ENCODE measurements at places on chromosomes 16 and 17.

GRCh38 chr16:740459-740763 lies 386 bp downstream of the CIAO3 start:
- no peak for DNase-seq

- DNase-seq = no peak
Observed at GRCh38 chr17:12928736-12929135, 89.1 kb downstream of the ELAC2 start.

GRCh38 chr16:58960484-58960883 lies 226.4 kb upstream of the GOT2 start:
- DNase-seq = no peak

DNA sequence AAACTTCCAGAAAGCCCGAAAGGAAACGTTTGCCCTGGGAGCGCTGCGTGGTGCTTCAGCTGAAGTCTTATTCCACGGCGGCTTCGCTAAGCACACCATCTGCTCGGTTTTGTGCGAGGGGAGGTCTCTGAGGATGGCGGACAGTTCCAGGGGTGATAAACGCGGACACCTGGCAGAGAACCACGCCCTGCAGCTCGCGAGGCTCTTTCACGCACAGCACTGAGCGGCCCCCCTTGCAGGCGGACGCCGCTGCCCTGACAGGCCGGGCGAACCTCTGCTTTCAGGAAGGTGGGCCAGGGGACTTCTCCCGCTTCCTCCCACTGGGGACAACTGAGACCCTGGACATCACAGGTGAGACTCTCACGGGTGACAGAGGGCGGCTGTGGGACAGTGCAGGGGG lies 3.7 kb downstream of the MVD start:
- no peak for DNase-seq

GRCh38 chr17:36532435-36532975 lies 2.2 kb downstream of the MYO19 start:
- no peak for DNase-seq

DNA sequence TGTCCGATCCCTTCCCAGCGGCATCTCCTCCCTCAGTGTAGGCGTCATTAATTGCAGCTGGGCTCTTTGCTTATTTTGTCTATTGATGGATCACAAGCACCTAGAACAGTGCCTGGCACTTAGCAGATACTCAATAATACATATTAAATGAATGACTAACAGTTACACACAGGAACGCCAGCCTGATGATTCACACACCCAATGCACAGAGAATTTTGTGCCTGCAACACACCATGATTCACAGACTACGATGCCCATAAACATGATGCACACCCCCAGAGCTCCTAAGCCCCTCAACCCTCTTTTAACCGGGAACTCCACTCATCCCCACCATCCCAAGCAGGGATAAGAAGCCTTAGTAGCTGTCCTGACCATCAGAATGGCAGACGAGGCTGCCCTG lies 66.6 kb upstream of the TMEM97 start:
- DNase-seq = no peak

DNA sequence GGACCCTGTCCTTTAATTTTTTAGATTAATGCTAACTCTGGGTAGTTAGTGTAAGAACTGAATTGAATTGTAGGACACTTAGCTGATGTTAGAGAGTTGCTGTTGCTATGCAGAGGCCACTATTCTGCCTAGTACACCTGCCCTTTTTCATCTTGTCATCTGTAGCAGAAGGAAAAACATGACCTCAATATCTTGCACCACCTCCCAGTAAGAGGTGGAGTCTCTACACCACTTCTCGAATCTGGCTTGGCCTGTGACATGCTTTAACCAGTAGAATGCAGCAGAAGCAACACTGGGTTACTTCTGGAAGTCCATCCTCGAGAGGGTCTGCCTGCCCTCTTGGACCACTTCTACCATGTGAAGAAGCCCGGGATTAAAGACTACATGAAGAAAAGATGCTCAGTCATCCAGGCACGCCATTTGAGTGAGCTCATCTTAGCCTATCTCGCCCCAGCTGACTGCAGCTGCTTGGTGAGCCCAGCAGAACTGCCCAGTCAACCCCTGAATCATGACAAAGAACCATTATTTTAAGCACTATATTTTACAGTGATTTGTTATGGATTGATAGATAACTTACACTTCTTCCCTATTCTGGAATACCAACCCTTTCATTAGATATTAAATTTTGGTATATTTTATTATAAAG lies 153.5 kb downstream of the MYO1D start:
- DNase-seq = no peak

DNA sequence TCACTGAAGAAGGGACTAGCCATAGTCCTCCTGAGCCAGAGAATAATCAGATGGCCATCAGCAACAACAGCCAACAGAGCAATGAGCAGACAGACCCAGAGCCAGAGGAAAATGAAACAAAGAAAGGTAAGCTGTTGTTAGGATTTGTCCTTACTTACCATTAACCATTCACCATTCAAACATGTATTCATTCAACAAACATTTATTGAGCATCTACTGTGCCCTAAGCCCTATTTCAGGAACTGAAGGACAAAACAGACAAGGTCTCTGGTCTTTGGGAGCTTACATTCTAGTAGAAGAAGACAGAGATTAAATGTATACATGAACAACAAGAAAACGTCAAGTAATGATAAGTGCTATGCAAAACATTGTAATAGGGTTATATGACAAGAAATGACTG lies 19.3 kb downstream of the OGFOD1 start:
- DNase-seq = no peak

- DNase-seq = no peak
Observed at GRCh38 chr16:22763437-22764080, 50.4 kb upstream of the HS3ST2 start.

Data from stimulated activated CD4-positive, alpha-beta T cell treated with anti-CD3 and anti-CD28 coated beads, Interleukin-1b, Interleukin-23, amount 100 ng/mL, for 1 hour (primary cell).